Dermis microvascular lymphatic vessel endothelial cell (primary cell): ENCODE measurements at places on chromosomes 2 and 18.

DNA sequence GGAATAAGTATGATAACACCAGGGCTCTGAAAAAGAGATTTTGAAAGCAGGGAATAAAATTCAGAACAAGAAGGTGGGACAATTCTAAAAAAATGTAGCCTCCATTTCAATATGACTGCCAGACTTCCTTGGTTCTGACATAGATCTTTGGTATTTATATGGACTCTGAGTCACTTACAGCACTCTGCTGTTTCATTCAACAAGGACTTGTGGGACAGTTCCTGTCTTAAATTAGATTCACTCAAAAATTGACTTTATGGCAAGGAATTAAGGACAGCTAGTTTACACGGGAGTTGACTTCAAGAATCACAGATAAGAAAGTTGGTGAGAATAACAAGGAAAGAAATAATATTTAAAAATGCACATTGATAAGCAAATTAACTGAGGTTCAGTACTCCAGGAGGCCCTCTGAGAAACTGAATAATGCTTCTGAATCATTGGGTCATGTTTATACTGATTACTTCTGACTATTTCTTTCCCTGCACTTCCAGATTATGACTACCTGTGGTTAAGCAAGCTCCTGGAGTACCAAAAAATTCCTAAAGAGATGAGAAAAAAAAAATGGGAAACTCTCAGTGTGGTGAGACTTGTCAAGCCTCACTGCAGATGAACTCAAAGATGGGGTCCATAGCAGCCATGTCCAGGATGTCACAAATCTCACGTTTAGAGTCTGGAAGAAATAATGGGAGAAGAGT lies 828.3 kb upstream of the PIK3C3 start:
- no peak for DNase-seq

GRCh38 chr2:3244486-3244885 lies 133.1 kb downstream of the EIPR1 start:
- no peak for DNase-seq

DNA sequence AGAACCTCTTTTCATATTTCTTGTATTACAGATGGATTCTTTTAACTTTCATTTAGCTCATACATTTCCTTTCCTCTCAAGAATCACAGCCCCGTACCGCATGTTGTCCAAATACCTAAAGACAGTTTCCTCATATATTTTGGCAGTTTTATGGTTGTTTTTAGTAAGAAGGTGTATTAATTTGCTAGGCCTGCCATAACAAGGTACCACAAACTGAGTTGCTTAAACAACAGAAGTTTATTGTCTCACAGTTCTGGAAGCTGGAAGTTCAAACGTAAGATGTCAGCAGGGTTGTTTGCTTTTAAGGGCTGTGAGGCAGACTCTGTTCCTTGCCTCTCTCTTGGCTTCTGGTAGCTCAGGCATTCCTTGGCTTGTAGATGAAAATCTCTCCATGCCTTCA lies 343.2 kb upstream of the TNP1 start:
- DNase-seq = no peak

- no peak for DNase-seq
Observed at GRCh38 chr18:9508446-9509025, 33.2 kb downstream of the RALBP1 start.

DNA sequence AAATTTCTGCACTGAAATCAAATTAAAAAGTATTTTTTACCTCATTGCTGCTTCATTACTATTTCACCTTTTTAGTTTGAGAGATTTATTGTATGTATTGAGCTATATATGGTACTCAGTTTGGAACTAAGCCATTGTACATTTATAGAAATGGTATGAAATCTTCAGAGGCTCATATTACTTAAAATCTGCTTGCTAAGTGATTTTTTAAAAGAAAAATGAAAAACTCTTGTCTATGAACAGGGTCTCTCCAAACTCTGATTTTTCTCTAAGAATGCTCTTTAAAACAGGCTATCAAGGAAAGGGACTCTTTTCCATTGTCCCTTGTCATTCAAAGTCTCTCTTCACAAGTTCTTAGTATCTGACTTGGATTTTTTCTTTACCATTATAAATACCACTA lies 31.8 kb downstream of the C1D start:
- DNase-seq = no peak

GRCh38 chr2:168543037-168543436 lies 87.0 kb downstream of the CERS6 start:
- DNase-seq = no peak

DNA sequence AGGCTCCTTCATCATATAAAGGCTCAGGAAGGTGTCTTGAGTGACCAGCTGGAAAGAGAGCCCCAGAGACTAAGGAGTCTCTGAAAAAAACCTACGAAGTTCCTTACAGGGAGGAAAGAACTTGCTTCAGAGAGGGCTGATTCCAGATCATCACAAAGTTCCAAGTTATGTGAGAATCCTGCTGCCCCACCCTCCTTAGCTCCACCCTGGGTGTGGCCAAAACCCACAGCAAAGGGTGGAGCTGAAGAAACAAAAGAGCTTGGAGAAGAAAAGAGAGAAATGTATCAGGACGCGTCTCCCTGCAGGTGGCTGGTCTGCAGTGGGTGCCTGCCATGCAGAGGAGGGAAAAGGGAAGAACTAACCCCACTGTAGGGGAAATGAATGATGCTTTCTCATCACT lies 32.8 kb upstream of the ZNF396 start:
- DNase-seq = no peak

DNA sequence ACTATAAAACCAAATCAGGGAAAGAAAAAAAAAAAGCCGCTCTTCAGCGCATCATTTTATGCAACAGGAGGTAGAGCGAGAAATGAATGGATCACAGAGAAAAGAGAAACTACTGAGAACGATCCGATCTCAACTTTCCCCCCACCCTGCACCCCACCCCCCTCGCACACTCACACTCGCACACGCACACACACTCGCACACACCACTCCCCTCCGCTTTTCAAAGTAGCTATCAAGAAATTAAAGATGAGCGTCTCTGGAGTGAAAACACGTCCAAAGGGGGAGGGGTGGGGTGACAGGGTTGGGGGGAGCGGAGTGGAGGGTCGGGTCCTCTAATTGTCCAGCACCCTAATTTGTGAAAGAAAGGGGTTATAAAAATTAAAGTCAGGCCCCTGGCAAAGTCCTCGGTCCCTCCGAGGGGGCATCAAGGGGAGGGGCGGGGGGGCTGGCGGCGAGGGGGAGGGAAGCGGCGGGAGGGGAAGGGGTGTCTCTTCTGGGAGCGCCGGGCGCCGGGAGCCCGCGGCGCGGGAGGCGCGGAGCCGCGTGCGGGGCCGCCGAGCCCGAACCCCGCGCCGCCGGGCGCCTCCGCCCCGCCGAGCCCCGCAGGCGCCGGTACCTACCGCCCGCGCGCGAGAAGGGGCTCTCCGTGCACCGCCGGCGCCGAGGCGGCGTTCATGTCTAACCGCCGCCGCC lies 428 bp downstream of the TCF4 start:
- peak; percentile 51 for DNase-seq

- DNase-seq = peak; percentile 58
Observed at GRCh38 chr2:73970850-73971471, 13.7 kb upstream of the TET3 start.

GRCh38 chr2:216362730-216363129 lies 9.6 kb downstream of the MARCHF4 start:
- DNase-seq = peak; percentile 67
